ENCODE measurements at places on chromosomes 5 and 9. TPM values are rescaled to one million over a fixed set of nuclear protein-coding genes. Genes with fewer than 3 reads are reported as not detected.
A peak's percentile ranks its signal among the peaks of the same experiment; 100 is the strongest.

DNA sequence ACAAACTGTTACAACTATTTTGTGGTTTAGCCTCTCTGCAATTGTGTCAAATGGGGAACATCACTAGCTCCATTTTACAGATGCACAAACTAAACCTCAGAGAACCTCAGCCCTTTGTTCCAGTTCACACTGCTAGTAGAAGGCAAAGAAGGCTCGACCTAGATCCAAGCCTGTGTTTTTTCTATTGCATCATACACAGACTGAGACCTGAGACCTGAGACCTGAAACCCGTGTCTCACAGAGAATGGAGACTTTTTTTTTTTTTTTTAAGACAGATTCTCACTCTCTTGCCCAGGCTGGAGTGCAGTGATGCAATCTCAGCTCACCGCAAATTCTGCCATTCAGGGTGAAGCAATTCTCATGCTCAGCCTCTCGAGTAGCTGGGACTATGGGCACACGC is 120.8 kb downstream of the GALNT10 start:
- no peak for DNase-seq

DNA sequence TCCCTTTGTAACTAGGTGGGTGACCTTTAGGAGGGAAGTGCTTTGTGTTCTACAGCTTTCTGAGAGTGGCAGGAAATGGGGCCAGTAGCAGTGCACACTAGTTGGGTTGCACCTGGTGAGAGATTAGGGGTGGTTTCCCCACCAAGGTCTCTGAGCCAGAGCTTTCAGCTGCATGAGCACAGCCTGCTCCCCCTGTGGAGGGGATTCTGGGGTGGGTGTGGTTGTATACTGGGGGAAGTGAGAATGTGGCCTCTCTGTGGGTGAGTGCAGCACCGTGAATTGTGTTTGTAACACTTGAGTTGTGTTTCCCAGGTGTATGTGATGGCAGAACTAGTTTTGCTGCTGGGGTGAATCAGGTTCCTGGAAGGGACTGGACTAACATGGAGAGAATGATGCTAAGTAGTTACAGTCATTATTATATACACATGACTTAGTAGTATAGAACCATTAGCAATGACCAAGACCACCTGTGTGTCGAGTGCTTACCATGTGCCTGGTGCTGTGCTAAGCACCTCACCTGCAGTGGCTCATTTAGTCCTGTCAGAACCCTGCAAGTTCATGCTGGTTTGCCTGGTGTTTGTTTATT is 11.8 kb upstream of the CXXC5 start:
- DNase-seq, result no peak

FOXE1 gene
- 2.2 TPM for total RNA-seq

STKLD1 gene
- total RNA-seq, result 1.9 TPM

GRCh38 chr5:63211448-63212132 is 633.0 kb downstream of the LRRC70 start:
- DNase-seq, result no peak

DNA sequence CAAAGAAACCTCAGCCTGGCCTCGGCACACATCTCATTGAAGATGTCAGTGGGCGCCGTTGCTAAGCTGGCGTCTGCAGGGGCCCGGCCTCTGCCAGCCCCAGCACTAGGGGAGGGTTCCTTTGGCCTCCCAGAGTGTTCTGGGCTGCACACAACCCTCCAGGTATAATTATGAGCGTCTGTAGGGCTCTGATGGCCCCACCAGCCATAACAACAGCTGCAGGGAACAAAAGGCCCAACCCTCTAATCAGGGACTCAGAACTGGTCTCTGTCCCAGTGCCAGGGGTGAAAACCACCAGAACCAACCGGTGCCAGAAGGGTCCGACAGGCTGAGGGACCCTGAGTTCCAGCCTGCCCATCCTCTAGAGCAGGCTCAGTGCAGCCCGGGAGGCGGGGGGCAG is 39.5 kb upstream of the SLC12A7 start:
- no peak for DNase-seq

DNA sequence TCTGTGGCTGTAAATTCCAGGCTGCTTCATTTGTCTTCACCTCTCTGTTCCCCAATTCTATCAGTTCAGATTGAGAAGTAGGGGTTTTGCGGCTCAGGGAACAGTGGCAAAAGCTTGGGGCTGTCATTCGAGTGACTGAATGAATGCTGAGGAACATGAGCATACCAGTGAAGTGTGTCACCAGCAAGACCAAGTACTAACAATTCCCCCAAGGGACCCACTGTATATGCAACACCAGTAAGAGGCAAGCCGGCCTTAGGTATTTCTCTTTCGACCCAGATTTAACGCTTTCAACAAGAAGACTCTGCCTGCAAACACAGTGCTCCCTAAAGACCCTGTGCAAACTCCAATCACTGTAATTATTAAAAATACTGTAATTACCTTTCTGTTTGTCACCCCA is 25.8 kb downstream of the KLHL3 start:
- DNase-seq, result no peak

GRCh38 chr5:90305041-90305720 is 104.4 kb downstream of the CETN3 start:
- no peak for DNase-seq

DNA sequence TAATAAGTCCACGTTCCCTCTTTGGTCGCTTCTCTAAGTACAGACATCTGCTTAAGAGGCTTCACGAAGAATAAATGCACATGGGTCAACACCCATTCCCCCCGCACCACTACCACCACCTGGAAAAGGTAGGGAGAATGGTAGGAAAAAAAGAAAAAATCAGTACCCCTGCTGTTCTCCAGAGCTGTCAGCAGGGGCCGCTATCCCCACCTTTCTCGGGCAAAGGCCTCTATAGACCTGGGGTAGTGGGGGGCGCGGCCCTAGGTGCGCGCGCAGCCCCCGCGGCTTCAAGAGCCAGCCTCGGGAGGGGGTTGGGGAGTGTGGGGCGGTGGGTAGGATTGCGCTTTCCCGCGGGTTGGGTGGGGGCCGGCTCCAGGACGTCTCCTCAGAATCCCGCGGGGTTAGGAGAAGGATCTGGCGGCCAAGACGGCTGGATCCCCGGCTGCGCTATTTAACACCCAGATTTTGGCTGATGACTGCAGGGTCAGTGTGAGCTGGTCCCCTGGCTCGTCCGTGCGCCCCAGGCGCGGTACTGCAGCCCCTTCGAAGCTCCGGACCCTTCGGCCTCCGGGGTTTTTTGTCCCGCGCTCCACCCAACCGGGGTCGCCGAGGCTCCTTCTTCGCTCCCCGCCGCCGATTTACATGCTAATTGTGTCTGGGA is 1.6 kb upstream of the SEMA6A start:
- peak; percentile 90 for DNase-seq

TNFAIP8 gene
- total RNA-seq, result 41.5 TPM

DNA sequence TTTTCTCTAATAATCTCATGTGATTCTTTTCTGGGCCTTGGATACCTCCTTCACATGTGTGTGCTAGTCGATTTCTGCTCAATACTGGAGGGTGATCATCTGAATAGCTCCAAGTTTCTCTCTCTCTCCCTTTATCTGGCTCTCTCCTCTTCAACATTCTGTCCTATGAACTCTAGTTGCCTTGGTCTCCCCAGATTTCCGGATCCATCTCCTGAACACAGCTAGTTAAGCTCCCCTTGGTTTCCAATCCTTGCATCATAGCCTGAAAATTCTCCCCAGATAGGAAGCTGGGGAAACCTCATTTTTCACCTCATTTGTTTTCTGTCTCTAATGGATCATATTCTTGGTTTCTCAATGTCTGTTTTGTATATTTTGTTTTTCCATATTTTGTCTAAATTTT is 832.3 kb downstream of the MTRR start:
- no peak for DNase-seq

KIF20A gene
- 0.63 TPM for total RNA-seq

CCDC187 gene
- total RNA-seq, result 2.3 TPM

LECT2 gene
- not detected for total RNA-seq
